ENCODE measurements at places on chromosomes 4 and X.

DNA sequence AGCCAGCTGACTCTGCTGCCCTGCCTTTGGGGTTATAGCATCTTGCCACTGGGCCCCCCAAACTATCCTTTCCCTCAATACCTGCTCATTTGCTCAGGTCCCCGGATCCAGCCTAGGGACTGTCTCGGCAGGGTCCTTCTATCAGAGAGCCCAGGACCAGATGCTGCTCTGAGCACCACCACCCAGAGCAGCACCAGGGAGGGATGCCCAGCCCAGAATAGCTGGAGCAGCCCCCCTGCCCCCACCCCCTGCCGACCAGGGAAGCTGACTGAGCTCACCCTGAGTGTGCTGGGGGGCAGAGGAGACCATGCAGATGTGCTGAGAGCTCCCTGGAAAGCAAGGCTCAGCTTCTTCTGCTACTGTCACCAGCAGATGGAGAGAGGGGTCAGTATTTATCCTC is 103.6 kb upstream of the IGSF1 start:
- DNase-seq = no peak

- DNase-seq = no peak
Observed at GRCh38 chr4:74990276-74990875, 57.5 kb downstream of the PARM1 start.

DNA sequence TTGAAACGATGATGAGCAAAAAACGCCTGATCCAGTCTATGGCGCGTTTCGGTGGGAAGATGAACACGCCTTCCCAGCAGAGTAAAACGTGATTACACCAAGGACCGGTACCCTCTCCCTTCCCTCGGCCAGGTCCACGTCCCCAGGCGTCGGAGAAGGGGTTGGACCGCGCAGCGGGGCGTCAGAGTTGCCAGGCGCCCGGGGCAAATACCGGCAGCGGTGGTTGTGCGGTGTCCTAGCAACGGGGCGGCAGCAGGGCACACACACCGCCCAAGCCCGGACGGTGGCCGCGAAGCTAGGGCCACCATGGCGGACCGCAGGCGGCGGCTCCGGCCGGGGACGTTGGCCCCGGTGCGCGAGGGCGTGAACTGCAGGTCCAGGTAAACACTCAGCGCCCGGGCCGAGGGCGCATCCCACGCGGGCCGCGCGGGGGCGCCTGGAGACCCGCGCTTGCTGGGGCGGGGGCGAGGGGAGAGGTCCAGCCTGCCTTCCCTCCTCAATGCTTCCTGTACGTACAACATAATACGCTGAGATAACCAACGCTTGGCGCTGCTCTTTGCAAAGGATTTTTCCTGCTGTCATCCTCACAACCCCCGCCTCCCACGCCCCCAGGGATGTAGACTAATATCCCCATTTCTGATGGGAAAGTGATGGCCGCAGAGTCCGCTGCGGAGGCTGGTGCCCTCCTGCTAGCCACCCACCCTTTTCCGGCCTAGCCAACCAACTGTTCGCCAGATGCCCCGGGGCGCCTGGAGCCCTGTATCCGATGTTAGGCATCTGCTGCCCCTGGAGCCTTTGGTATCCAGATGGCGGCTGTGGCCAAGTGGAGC is at the start of gene FAM47E:
TSS of gene FAM47E (plus strand) at position 281 of the 830 bp plus-strand sequence. CDS start at position 307, 26 bp downstream.
- DNase-seq = peak; percentile 24

DNA sequence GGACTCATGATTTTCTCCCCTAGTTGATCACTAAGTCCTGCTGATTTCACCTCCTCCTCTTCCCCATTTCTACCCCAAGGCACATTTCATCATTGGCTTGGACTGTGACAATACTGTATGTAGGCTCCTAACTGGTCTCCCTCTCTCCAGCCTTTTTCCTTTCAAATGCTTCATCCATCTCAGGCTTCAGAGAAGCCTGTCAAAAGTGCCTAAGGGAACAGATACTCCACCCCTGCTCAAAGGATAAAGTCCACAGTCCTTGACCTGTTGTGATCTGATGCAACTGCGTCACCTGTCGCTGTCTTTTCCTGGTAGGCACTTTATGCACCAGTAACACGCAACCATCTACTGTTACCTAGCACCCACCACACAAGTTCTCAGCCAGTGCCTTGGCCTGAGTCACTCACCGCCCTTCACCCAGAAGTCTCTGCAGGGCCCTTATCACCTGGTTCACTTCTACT is 12.8 kb downstream of the SCARB2 start:
- DNase-seq = no peak

DNA sequence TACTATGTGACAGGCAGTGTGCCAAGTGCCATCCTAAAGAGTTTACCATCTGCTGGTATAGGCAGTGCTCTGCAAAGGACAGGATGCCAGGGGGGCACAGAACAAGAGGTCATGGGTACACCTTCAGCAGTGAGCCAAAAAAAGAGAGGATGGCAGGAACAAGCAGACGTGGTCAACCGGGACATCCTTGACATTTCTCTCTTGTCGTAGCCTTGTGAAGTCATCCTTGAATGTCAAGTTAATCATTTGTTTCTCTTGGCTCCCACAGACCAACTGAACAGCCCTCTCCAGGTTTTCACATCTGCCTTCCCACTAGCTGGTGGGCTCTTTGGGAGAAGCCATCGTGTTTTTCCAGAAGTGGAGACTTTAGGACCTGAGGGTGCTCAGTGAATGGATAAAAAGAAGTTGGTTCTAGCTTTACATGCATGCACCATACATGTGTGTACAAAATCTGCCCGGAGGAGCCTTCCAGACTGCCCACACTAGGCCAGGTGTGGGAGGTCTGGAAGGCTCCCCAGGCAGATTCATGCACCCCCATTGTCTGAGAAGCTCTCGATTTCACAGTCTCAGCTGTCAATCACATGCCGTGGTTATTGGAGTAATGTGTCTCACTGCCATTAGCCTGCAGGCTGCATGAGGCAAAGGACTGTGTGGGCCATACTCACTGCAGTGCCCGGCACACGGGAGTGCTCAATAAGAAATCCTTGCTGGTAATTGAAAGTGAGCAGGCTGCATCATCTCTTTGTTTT is 16.4 kb downstream of the PNMA6F start:
- no peak for DNase-seq

DNA sequence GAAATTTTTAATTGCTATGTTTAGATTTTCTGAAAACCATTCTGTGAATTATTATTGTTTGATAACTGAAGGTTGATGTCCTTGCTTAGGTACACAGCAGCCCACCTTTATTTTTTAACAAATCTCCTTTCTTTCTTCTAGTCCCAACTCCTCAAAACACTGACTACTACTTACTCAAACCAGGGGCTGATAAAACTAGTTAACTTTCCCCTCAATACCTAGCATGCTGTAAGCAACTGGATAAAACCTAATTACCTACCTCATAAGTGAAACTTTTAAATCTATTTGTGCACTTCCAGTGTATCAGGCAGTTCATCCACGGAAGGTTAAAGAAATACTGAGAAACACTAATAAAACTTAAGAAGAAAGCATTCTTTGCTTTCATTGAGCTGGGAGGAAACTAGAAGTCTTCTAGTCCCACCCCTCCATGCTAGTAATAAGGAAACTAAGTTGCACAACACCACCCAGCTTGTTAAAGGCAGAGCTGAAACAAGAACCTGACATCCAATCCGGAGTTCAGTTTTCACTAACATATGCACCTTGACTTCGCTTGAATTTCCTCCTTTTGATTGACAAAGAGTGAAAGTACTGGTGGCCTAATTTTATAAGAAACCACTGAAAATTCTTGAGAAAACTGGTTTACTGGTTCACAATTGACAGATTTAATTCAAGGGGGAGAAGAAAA is 180.2 kb upstream of the TET2 start:
- peak; percentile 25 for DNase-seq

GRCh38 chrX:124238268-124238667 is 94.2 kb upstream of the TEX13D start:
- no peak for DNase-seq

DNA sequence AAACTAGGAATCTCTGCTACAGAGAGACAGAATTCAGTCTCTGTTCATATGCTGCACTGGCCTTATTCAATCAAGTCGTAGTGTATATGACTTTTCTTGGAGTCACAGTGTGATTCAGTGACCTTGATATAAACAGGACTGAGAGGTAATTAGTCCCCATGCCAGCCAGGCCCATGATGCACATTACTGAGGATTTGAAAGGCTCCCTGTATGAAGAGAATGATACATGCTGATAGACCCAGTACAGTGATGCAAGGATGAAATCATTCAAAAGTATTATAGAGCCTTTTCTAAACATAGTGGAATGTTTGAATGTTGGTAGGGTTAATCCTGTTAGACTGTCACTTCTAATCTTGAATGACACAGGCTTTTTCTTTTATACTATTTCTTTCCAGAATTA is 34.1 kb downstream of the ANXA3 start:
- DNase-seq = no peak

- peak; percentile 18 for DNase-seq
Observed at GRCh38 chrX:16786791-16787735, 797 bp downstream of the TXLNG start.

- no peak for DNase-seq
Observed at GRCh38 chr4:89158884-89159503, 47.7 kb downstream of the TIGD2 start.

DNA sequence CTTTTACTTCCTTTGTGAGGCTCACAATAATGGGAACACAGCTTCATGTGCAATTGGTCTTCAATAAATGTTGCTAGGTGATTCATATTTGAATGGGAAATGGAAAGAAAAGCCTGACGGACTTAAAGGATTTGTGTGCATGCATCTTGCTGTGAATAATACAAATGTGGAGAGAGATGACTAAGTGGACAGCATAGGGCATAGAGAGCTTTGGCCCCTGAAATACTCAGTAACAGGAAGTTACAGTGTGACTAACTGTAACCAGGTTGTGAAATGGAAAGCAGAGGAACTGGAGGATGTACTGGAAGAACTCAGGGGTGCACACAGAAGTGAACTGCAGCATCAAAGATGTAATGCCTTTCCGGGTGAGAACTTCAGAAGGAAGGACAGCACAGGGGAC is 206.7 kb downstream of the MGST2 start:
- no peak for DNase-seq

GRCh38 chrX:39772057-39772832 is 325.5 kb downstream of the BCOR start:
- no peak for DNase-seq

DNA sequence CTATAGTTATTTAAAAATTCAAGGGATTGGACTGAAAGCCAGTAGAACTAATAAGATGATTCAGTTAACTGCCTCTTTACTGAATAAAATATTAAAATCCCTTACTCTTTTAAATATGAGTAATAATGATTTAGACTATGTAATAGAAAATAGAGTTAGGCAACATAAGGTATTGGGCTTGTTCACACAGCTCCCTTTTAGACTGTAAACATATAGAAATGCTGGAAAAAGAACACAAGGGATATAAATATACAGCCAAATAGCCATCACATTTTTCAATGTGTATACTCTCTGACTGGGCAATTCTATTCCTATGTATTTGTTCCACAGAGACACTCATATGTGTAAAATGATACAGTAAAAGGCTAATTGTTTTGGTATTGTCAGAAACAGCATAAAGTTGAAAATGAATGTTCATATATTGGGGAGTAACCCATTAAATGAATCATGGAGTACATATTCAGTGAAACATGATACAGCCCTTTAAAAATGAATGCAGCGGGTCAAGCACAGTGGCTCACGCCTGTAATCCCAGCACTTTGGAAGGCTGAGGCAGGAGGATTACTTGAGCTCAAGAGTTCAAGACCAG is 129.8 kb downstream of the TBC1D19 start:
- DNase-seq = no peak

DNA sequence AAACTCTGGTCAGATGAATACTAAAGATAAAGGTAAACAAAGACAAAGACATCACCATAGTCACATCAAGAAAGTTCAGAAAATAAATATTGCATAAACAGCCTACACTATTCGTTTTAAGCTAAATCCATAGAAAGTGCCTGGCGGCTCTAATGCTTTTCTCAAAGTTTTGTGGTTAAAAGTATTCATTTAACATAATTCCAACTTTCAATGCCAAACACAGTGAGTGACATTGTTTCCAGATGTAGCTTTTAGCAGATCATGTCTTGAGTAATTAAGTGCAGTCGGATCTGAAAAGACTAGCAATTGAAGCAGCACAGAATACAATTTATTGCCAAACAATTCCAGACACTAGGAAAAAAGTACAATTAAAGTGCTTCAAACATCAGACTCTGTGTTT is 287.1 kb upstream of the ADGRL3 start:
- DNase-seq = no peak

GRCh38 chrX:14948691-14949090 is 75.5 kb downstream of the MOSPD2 start:
- DNase-seq = no peak

DNA sequence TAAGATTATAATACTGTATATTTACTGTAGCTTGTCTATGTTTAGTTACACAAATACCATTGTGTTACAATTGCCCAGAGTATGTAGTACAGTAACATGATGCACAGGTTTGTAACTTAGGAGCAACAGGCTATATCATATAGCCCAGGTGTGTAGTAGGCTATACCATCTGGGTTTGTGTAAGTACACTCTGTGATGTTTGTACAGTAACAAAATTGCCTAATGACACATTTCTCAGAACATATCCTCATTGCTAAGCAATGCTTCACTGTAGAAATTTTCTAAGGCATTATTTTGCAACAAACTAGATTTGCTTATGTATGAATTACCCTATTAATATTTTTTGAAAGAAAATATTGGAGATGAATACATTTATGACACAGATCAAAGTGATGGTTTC is 1390.9 kb downstream of the C4orf33 start:
- no peak for DNase-seq

GRCh38 chr4:6497796-6498195 is 25.4 kb upstream of the PPP2R2C start:
- no peak for DNase-seq

GRCh38 chrX:13778916-13779315 is 38.0 kb downstream of the GPM6B start:
- no peak for DNase-seq

GRCh38 chr4:93617606-93618005 is 210.9 kb upstream of the ATOH1 start:
- DNase-seq = no peak

DNA sequence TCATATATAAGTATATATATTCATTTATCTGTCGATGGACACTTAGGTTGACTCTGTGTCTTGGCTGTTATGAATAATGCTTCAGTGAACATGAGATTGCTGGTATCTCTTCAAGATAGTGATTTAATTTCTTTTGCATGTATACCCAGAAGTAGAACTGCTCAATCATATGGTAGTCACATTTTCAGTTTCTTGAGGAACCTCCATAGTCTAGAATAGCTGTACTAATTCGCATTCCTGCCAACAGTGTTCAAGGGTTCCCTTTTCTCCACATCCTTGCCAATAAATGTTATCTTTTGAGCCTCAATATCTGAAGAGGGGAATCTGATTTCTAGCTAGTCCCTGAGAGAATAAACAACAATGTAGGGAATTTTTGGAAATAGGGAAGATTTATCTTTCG is 32.4 kb upstream of the CCNG2 start:
- DNase-seq = no peak

DNA sequence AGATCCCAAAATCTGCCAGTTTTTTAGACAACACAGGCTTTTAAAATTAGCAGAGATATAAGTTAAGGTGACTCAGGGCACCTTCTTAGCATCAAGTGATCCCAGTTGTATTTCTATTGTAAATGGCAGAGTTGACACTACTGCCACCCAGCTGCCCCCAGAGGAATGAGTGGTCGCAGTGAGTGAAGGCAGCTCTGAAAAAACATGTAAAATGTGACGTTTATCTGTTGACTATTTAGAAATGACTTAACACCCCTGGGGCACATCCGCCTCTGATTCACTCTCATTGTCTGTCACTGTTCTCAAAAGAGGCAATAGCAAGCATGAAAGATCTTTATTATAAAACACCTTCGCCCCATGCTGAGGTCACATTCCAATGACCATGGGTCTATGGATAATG is 592.4 kb downstream of the ACTRT1 start:
- DNase-seq = no peak
